Caki2 (cell line): ENCODE measurements at places on chromosomes 3 and 15.

DNA sequence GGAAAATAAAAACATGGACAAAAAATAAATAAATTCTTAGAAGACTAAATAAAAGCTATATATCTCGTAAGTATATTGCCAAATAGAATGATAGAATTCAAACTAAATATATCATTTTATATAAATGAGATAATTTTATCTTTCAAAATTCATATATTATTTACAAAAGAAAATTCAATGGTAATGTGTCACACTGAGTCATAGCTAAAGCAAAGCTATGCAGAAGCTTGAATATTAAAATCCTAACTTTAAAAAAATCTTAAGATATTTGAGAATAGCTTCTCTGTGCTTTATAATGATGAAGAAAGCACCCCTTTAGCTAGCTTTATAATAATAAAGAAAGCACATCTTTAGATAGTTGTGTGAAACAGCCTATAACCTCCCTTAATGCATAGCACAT is 1010.8 kb downstream of the OTOL1 start:
- DNase-seq: no peak

DNA sequence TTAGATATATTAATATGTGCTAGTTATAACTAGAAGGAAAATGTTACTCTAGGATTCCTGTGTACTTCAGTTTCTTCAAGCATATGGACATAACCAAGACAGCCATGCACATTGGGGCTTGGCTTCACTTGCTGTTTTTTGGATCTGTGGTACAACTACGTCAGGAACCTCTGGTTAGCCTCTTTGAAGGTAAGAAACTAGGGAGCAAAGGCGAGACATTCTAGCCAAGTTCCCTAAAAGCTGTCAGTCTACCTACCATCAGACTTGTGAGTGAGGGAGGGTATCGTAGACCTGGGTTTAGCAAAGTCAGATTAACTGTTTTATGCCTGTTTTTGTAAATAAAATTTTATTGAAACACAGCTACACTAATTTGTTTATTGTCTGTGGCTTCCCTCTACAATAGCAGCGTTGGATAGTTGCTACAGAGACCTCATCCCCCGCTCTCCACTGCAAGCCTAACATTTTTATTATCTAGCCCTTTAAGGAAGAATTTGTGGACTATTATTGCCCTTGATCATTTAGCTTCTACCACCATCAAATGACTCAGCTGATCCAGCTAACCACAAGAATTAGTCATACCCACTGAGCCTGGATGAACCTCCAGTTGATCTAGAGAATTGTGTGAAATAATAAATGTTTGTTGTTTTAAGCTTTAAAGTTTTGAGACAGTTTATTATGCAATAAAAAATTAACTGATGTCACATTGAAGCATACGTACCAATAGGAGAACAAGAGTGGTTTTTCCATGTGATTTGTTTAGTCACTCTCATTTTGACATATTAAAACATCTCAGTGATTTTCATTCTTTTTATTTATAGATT is 58.1 kb downstream of the RSRC1 start:
- DNase-seq: peak; percentile 94

GRCh38 chr15:52617026-52617425 is 48.2 kb upstream of the ARPP19 start:
- DNase-seq: no peak

DNA sequence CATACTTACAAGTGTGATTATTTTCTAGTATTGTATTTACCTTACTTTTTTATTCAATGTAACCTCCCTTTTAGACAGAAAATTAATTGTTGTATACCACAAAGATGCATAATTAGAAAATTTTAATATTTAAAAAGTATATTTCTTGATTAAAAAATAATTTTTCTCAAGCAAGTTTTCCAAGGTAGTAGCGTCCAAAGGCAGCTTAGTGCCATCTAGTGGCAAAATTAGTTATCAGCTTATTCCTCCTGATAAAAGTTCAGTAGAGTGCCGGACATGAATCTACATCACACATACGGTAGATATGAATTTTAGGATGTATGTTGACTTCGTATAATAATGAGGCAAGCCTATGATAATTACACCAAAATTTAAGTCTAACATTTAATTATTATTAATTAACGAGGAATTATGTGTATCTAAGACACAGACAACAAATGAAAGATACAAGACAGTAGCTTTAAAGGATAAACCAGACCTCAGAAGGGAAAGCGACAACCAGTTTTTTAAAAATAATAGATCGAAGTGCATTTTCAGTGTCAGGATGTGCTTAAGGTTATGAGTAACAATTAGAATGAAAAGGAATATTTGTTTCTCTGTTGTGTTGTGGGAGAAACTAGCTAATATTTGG is 405.9 kb downstream of the ROBO1 start:
- DNase-seq: no peak

- no peak for DNase-seq
Measured at GRCh38 chr3:68249265-68249664, 594.9 kb upstream of the SUCLG2 start.

DNA sequence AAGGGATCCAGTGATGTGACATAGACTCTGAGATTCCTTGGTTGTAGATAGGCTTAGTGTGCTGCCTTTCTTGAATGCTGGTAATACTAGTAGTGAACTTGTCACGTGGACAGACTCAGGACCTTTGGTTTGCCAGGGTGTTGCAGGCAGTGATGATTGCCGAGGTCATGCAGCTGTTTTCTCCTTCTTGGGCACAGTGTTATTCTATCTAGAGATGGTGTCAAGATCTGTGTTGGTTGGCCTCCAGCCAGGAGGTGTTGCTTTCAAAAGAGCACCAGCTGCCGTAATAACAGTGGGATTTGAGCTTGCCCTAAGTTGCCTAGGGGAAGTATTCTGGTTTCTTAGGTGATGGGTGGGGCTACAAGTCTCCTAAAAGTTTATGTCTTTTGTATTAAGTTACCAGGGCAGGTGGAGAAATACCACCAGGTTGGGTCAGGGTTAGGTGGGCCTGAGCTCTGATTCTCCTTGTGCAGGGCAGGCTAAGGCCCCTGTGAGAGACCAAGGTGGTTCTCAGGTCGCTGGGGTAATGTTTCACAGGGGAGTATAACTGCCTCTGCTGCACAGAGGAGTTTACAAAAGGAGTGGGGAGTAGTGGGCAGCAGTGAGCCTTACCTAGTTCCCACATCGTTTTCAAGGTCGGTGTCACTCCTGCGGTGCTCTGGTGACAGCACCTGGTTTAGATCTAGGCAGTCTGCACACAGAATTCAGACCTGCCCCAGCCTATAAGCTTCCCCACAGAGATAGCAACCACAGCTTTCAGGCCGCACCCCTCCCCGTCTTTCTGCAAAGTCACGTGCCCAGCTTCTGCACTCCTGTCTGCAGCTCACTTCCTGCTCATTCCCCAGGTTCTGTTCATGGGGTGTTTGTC is 350.3 kb downstream of the DOCK3 start:
- DNase-seq: peak; percentile 48

- DNase-seq: no peak
Measured at GRCh38 chr15:72671525-72671924, 14.5 kb downstream of the HIGD2B start.

DNA sequence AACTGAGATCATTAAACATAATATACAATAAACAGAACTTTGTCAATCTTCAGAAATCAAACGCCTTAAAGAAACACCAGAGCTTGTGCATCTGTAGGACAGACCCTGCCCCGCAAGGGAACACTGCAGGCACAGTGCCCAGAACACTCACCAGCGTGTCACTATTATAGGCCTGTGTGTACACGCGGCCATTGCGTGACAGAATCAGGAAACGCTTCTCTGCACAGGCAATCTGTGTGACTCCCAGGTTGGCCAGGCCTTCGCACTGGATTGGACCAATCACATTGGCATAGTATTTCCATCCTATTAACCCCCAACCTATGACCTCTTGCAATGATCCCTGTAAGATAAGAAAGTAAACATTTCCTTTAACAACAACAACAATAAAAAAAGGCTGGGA is 52.9 kb downstream of the HERC2 start:
- DNase-seq: no peak

DNA sequence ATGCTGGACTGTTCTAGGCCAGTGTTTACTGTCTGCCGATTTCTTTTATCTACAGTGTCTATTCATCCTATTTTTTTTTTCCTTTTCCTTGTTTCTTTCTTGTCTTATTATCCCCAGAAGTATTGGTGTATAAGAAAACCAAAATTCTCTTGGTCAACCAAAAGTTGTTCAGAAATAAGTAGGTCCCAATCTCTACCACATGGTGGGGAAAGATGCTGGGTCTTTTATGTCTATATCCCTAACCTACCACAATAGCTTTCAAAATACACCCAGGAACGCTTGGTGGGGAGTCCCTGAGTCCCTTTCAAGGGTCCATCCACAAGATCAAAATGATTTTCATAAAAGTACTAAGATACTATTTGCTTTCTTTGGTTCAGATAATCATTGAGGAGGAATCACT is 225.6 kb downstream of the CLSTN2 start:
- no peak for DNase-seq

DNA sequence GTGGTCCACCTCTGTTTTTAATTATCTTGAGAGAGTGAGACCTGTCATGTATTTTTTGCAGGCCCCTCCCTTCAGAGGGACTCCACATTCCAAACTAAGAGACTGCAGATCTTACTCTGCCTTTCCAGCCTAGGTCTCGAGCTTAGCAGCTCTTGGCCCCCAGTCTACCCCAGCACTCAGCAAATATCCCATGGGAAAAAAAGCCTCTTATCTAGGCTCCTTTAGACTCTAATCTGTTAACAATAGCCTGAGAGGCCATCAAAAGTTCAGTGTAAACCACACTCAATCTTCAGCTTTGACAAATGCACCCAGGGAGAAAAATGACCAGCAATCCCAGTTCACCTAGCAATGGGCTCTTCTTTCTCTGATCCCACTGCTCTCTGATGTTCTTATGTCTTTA is 8.6 kb upstream of the BLM start:
- no peak for DNase-seq

GRCh38 chr3:168801794-168802193 is 706.1 kb upstream of the GOLIM4 start:
- DNase-seq: peak; percentile 24

DNA sequence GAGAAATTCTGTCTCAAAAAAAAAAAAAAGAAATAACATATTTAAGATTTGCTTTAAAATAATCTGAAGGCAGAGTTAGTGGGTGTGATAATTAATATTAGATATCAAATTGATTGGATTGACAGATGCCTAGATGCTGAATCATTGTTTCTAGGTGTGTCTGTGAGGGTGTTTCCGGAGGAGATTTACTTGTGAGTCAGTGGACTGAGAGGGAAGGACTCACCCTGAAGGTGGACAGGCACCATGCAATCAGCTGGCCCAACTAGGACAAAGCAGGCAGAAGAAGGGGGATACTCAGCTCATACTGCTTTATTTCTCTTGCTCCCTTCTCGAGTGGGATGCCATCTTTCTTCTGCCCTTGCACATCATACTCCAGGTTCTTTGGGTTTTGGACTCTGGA is 16.7 kb upstream of the RPL24 start:
- DNase-seq: peak; percentile 12

DNA sequence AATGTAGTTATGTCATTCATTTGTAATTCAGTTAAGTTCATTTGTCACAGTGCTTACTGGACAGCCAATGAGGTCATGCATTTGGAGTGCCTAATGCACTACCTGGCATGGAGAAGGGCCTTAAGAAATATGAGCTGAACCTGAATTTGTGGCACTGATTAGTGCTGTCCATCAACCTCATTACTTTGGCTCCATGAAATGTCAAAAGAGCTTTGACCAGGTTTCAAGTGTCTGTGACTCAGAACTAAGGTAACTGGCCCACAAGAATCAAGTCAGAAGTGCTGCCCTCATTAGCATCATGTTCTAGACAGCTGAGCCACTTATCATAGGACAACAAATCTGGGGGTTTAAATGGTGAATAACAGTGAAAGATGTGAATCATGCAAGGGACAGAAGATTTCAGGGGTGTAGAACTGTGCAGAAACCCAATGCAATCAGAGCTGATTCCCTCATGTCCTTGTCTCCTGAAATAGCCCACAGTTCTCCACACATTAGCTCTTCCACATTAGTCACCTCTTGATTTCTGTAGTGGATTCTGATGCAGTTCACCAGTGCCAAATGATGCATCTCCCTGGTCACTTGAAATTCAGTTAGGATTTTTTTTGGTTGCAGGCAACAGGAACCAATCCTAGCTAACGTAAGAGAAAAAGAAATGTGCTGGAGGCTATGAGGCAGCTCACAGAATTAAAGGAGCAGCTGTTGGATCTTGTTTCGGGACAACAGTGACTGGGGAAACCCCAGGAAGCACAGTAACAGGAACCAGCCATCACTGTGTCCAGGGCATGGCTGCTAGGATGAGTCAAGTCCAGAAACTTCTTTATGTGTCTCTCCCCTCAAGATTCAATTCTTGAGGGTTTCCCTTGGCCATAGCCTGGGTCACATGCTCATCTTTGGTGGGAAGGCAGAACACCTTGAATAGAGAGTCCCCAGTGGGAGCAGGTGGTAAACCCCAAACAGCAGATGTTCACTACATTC is 38.7 kb downstream of the CHST2 start:
- DNase-seq: peak; percentile 34

DNA sequence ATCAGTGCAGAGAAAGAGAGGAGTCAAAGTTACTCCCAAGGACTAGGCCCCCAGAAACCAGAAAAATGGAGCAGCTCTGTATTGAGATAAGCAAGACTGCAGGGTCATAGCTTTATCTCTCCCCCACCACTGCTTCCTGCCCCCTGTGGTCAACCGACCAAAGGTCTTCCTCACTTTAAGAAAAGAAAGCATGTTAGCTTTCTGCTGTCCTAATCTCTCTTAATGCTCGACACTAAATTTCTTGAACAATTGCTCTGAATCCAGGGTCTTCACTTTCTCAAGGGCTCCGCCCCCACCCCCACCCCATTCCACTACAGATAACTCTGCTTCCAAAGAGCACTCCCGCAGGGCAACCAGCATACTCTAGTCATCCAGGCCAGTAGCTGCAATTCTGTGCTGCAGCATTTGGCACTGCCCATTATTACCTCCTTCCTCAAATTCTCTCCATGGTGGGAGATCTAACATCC is 31.9 kb downstream of the TNIK start:
- DNase-seq: no peak

DNA sequence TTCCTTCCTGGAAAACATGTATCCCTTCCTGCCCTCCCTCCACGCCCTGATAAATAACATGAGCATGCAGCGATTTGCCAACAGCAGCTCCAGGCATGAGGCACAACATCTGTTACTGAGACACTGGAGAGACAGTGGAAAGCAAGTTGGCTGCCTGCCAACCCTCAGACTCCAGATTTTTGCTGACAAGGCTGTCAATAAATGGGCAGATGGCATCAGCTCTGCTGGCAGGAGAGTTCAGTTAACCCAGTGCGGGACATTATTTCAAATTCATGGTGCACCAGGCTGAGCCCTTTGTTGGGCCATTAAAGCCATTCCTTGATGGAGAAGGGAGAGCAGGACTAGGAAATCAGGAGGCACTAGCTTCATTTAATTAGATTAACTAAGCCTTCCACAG is 293.3 kb downstream of the MEX3B start:
- no peak for DNase-seq

GRCh38 chr3:32405155-32405554 is 13.5 kb downstream of the CMTM7 start:
- no peak for DNase-seq
